Breast epithelium (tissue), 4 donors: ENCODE measurements at places on chromosomes 7 and 10. TPM values are rescaled to one million over a fixed set of nuclear protein-coding genes. Genes with fewer than 3 reads are reported as not detected.

DNA sequence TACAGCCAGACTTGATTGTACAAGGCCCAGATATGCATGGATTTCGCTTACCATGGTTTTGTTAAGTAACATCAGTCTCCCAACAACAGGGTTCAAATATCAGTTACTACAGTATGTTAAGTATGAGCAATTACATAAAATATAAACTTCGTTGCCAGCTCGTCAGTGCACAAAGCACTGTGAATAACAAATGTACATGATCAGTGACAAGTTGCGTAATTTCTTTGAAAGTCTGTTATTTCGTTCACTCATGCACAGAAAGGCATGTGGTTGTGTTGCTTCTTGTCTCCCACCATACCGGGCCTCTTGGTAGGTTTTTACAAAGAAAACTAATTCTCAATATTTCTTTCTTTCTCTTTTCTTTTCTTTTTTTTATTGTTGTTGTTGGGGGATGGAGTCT lies 12.5 kb upstream of the ZNF487 start:
- DNase-seq = no peak

- DNase-seq = no peak
Observed at GRCh38 chr7:6479067-6479466, 31.3 kb upstream of the DAGLB start.

DNA sequence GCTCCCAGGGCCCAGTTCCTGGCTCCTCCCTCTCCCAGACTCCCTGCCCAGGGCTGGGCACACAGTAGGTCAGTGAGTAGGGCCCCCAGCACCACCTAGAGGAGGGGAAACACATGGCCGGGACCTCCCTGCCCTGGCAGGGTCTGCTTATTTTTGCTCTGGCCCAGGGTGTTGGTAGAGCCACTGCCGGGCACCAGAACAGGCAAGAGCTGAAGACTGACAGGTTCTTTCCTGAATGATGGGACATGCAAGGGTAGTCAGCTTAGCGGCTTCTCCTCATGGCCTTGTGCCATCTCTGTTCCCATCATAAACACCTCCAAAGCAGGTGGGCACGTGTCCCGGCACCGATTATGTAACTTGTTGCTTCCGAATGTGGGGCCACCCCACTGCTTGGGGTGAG lies 86.5 kb downstream of the NEURL1 start:
- DNase-seq = no peak

- no peak for DNase-seq
Observed at GRCh38 chr7:55155351-55156117, 136.7 kb downstream of the EGFR start.

DNA sequence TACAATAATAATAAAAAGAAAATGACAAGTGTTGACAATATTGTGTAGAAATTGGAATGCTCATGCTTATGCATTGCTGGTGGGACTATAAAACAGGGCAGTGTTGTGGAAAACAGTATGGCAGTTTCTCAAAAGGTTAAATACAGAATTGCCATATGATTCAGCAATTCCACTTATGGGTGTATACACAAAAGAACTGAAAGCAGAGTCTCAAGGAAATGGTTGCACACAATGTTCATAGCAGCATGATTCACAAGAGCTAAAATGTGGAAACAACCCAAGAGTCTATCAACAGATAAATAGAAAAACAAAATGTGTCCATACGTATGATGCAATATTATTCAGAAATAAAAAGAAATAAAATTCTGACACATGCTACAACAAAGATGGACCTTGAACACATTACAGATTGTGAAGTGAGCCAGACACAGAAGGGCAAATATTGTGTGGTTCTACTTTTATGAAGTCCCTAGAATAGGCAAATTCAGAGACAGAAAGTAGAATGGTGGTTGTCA lies 64.8 kb upstream of the GRM8 start:
- DNase-seq = no peak

GRCh38 chr7:37674531-37674930 lies 9.0 kb upstream of the GPR141 start:
- no peak for DNase-seq

GRCh38 chr10:5681930-5682329 lies 2.7 kb upstream of the TASOR2 start:
- DNase-seq = no peak

- DNase-seq = no peak
Observed at GRCh38 chr10:132320654-132321469, 11.1 kb upstream of the LRRC27 start.

DNA sequence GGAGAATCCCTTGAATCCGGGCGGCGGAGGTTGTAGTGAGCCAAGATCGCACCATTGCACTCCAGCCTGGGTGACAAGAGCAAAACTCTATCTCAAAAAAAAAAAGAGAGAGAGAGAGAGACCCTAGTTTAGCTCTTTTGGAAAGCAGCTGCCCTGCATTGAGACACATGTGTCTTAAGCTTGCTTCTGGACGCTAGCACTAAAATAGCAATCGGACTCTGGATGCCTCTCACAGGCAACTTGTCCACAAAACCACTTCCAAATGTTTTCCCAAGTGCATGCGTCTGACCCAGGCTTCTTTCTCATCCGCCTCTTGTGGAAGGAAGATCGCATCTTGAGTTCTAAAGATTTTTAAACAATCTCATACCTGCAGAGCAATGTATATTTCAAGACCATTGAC lies 182.7 kb downstream of the CUX1 start:
- no peak for DNase-seq

- DNase-seq = no peak
Observed at GRCh38 chr10:104450954-104451353, 97.3 kb downstream of the CFAP58 start.

GRCh38 chr10:74930965-74931364 lies 104.6 kb downstream of the KAT6B start:
- no peak for DNase-seq

GRCh38 chr10:94397549-94398370 lies 4.6 kb upstream of the TBC1D12 start:
- DNase-seq = no peak

DNA sequence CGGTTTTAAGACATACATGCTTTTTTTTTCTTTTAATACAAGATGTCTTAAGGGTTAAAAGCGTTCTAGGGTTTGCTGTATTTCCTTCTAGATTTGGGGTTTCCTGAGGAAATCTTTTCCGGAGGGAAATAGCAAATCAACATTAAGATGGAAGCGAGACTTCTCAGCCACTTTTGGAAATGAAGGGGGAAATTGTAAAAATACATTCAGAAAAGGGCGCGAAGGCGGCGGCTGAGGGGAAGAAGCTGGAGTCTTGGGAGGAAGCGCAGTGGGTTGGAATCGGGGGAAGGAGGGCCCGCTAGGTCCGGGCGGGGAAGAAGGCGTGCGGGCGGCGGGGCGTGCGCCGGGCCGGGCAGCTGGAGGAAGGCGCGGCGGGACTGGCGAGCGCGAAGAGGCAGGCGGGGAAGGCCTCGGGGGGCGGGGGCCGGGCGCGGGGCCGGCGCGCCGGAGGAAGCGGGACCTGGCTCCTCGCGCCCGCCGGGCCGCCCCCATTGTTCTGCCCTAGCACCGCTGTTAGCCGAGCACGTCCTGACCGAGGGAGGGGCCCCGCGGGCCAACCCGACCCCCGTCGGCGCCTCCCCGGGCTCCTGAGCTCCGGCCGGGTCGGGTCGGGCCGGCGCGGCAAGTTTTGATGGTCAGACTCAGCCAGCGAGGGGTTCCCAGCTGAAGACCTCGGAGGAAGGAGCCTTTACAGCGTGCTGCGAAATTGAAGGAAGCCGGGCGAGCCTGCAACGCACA lies 1.5 kb upstream of the SKIDA1 start:
- no peak for DNase-seq

DNA sequence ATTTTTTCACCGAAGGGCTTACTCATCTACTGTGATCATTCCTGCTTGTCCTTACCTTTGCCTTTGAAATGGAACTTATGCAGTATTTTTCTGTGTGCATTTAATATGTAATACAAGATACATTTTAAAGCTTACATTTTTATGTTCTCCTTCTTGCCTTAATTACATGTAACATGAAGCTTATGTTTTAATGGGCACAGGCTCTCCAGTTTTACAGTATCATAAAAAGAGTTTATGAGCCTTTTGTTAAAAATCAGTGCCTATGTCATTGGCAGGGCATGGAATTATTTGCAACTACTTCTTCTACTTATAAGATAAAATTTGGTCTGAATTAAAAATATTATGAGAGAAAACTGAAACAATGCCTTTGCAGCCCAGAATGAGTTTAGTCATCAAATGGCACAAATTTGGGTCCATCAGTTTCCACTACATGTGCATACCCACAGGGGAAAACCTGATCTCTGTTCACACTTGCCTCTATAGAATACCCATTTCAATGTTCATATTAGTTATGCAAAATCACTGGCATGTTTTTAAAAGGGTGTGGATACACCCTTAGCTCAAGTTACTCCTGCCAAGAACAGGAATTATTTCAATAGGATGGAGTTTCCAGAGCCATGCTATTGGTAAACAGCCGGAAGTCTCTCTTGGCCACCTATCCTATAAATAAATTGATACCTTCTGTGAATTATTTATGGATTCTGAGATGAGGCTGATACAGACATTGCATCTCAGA lies 27.9 kb upstream of the WNT16 start:
- no peak for DNase-seq

- no peak for DNase-seq
Observed at GRCh38 chr10:90352288-90352687, 505.6 kb downstream of the HTR7 start.

DNA sequence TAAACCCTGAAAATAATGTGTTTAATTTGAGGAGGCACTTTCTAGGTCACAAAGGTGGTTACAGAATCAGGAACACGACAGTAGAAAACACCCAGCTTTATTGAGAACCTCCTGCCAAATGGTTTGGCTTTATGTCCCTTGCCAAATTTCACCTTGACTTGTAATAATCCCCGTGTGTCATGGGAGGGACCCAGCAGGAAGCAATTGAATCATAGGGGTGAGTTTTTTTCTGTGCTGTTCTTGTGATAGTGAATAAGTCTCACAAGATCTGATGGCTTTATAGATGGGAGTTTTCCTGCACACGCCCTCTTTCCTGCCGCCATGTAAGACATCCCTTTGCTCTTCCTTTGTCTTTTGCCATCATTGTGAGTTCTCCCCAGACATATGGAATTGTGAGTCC lies 193.8 kb upstream of the KLF6 start:
- no peak for DNase-seq

DNA sequence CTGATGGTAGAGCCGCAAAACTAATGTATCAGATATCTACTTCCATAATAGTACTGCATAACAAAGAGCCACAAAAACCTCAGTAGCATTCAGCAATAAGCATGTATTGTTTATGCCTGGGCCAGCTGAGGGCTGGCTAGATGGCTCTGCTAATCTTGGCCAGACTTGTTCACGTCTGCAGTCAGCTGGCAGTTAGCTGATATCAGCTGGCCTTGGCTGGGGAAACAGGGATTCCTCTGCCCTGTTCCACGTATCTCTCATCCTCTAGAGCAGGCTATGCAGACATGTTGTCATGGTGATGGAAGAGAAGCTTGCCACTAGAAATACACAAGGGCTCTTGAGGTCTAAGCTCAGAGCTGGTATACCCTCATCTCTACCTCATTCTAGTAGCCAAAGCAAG lies 62.9 kb downstream of the GRM8 start:
- DNase-seq = no peak

GRCh38 chr7:65840446-65840845 lies 32.4 kb upstream of the VKORC1L1 start:
- no peak for DNase-seq

DNA sequence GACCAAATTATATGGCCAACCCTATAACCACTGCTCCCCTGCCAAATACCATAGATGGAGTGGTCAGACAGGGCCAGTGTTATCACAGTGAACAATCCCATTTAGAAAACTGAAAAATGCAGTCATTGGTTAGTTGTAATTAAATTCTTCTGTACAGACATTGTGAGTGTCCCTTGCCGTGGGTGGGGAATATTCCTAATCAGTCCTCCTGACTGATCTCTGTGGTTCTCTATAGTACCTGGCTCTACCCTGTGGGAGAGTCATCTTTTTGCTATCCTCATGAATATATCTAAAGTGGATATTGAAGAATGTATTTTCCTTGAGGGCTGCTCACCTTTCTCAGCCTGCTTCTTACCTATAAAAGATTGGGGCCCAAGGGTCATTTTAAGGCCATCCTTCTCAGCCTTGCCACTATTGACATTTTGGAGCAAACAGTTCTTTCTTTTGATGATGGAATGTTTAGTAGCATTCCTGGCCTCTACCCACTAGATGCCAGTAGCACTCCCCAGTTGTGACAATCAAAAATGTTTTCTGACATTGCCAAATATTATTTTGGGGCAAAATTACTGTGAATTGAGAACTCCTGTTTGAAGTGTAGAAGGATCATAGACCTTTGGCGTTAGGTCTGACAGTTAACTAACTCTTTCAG lies 110.2 kb downstream of the MAPK8 start:
- DNase-seq = no peak

GRCh38 chr7:14048889-14049288 lies 59.4 kb upstream of the ETV1 start:
- no peak for DNase-seq

The PAPOLB gene
- total RNA-seq = 0.33 TPM

The CALCR gene
- 0.80 TPM for total RNA-seq

The CAV1 gene
- total RNA-seq = 729 TPM

The SFXN2 gene
- total RNA-seq = 4.9 TPM

The OR9A2 gene
- 1.2 TPM for total RNA-seq

The MNX1 gene
- not detected for total RNA-seq

The CDCA7L gene
- total RNA-seq = 20.3 TPM

The CPEB3 gene
- total RNA-seq = 3.8 TPM

The NKX1-2 gene
- total RNA-seq = 0.33 TPM

The ASAH2 gene
- 0.59 TPM for total RNA-seq

The TFAM gene
- 15.8 TPM for total RNA-seq
